ENCODE measurements at places on chromosomes 2 and 18.

DNA sequence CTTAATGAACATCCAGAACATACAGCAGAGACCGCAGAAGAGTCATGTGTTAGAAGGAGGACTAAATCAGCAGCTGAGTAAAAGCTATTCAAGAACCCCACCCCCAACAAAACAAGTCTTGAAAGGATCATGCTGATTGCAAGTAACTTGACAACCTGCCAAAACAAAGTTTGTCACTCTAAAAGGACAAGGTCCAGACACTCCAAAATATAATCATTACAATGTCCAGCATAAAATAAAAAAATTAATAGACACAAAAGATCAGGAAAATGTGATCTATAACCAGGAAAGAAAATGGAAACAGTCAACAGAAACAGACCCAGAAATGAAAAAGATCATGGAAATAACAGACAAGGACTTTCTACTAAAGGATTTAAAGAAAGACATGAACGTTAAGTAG, 28.5 kb downstream of the CCDC88A start:
- no peak for DNase-seq

DNA sequence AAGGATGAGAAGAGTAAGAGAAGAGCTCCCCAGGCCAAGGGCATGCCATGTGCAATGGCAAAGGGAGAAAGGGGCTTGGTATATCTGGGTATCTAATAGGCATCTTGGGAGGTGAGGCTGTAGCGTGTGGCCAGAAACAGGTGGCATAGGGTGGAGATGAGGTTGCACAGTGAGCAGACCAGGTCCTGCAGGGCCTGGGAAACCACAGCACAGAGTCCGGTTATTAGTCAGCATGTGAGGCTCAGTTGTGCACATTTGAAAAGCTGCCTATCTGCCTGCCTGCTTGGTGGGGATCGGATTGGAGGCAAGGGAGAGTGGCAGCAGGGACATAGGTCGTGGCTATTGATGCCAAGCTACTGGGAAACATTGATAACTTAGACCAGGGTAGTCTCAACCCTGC, 190.6 kb downstream of the TPGS2 start:
- no peak for DNase-seq

GRCh38 chr2:26986576-26986975, 16.1 kb downstream of the MAPRE3 start:
- peak; percentile 12 for DNase-seq

GRCh38 chr18:22074282-22075070, 94.9 kb upstream of the GATA6 start:
- DNase-seq: no peak

- DNase-seq: no peak
Measured at GRCh38 chr2:76281156-76281841, 570.6 kb upstream of the GCFC2 start.

DNA sequence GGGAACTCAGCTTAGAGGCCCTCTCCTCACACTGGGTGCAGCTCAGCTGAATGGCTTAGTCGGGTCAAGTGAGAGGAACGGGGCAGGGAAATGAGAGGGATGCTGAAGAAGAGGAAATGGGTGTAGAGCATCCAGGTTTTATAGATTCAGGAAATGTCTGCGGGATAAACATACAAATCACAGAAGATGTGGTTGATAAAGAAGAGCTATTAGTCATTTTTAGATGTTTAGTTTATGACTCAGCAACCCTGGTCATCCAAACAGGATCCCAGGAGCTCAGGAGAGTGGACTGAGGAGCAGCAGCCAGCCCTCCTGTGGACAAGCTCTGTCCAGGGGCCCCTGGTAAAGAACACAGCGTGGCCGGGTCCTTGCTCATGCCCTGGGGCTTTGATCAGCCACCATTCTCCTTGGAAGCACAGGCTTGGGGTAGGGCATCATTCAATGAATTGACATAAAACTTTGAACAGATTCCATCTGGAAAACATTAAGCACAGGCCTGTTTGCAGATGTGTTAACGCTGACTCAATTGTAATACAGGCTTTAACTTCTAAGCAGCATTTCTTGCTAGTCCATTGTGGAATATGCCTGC, 83.0 kb downstream of the NPAS2 start:
- peak; percentile 99 for DNase-seq

DNA sequence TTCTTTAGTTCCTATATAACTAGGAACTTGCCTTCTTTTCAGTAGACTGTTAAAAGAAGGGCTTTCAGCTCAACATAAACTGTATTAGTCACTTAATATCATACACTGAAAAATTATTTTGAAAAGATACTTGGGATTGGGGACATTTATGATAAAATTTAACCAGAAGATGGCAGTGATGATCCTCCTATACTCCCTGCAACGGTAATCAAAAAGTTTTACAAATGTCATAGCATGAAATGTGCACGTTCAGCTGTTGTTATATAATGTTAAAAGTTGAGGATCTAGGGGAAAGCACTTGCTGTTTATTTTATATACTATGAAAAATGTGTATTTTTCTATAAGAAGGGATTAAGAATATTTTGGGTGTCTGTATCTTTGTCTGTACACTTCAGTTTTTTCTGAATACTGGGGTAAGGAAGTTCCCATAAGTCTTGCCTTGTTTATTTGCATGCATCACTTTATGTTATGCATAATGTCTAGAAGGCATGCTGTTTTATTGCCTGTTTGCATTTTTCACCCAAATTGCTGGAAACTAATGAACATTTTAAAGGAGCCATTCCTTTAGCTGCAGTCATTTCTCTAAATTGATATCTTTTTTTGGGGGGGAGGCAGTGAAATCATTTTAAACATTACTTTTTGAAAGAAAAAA, 19.0 kb downstream of the DYNC1I2 start:
- peak; percentile 48 for DNase-seq

- DNase-seq: peak; percentile 61
Measured at GRCh38 chr2:228556717-228557116, 375.2 kb upstream of the SPHKAP start.

DNA sequence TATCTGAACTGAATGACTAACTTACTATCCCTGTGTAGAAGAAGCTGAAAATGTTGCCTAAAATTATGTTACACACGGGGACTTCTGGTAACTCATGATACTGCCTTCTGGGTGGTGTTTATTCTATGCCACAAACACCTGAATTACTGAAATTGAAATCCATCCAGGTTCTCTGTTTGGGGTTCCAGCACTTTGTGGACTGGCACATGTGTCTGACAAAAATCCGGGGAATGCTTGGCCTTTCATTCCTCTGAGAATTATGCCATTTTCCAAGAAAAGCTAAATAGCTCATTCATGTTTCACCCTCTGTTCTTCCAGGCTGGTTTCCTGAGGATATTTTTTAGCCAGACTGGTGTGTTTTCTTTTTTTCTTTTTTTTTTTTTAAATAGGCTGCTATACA, 59.5 kb upstream of the POU3F3 start:
- no peak for DNase-seq

DNA sequence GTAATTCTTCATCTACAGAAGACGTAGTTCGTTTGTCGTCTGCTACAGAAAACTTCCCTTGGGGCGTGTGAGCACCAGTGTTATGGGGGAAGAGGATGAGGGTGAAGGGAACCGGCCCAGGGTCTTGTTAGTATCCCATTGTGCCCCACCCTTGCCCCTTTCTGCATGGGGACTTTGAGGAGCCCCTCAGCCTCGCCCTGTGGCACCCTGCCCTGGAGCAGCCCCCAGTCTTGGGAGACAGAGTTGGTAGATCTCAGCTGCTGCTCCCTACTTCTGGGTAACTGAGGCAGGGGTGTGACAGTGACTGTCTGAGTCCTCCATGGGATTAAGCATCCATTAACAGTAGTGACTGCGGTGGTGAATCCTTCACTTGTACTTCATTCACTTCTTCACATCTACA, 50.1 kb downstream of the RNF144A start:
- no peak for DNase-seq

All from EH (cell line).